ENCODE measurements at places on chromosomes 16 and 17. TPM values are rescaled to one million over a fixed set of nuclear protein-coding genes. Genes with fewer than 3 reads are reported as not detected.

DNA sequence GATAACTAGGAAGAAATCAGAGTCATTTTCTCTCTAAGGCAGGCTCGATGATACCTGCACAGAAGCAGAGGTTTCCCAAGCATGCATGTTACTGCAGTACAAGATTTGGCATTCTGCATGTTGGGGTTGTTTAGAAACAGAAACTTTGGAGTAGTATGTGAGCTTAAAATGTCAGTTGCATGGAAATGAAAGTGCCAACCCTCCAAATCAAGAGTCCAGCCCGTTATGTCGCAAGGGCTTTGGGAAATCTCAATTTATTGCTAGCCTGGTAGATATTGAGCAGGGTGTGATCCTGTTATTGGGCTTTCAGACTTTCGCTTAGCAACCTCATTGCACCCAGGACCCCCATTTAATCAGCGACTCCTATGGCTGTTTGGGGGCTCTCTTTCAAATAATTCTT is 490.8 kb downstream of the MAF start:
- H3K4me1 ChIP-seq: no peaks in the 10 kb centered on the region
- DNase-seq: no peak
- H3K36me3 ChIP-seq: no peaks in the 10 kb centered on the region

- peaks cover 4% of the 10 kb centered on the region for H3K27me3 ChIP-seq
- H3K36me3 ChIP-seq: no peaks in the 10 kb centered on the region
- no peak overlapping the region for H3K27ac ChIP-seq
- H3K4me1 ChIP-seq: no peaks in the 10 kb centered on the region
- no peak for DNase-seq
Measured at GRCh38 chr16:6032438-6032837, 934.8 kb upstream of the EEF2KMT start.

The DVL2 gene
- 77.9 TPM for total RNA-seq

- H3K4me3 ChIP-seq: no peak overlapping the region
- DNase-seq: no peak
- no peaks in the 10 kb centered on the region for H3K4me1 ChIP-seq
- H3K27me3 ChIP-seq: no peaks in the 10 kb centered on the region
Measured at GRCh38 chr17:82014432-82014831, 8.2 kb downstream of the CENPX start.

The PPL gene
- total RNA-seq: 184 TPM

DNA sequence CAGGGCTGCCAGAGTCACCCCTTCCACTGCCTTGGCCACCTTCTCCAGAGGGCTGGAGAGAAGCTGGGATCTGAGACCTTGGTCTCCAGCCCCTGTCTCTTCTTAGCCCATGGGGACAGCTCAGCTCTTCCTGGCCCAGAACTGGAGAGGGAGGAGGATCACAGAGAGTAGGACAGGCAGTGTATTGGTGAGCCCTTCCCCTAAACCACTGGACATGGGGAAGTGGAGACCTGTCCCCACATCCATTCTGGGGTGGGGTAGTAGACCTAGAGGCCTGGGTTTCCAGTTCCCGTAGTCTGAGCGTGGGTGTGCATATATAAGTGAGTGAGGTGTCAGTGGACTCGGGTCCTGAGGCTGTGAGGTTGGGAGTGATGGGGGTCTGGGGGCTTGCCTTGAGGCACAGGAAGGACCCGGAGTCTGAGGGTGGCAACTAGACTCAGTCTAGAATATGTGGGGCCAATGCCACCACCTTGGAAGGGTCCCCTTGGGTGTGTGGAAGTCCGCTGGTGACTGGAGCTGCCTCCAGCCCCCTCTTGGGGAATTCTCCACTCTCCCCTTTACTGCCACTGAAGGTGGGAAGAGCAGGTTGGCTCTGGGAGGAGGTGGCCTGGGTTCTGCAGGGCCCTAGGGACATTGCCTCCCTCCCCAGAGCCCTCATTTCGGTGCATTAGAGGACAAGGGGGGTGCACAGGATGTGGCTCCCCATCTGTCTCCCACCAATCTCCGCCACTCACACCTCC is 19.9 kb downstream of the GJD3 start:
- H3K4me1 ChIP-seq: peaks cover 12% of the 10 kb centered on the region
- DNase-seq: no peak
- no peaks in the 10 kb centered on the region for H3K27me3 ChIP-seq
- H3K36me3 ChIP-seq: no peaks in the 10 kb centered on the region
- H3K4me3 ChIP-seq: no peak overlapping the region
- H3K27ac ChIP-seq: no peak overlapping the region

- H3K27ac ChIP-seq: no peak overlapping the region
- no peak for DNase-seq
- H3K4me3 ChIP-seq: no peak overlapping the region
- no peaks in the 10 kb centered on the region for H3K4me1 ChIP-seq
Measured at GRCh38 chr16:79909571-79909970, 309.0 kb upstream of the MAF start.

- H3K36me3 ChIP-seq: 0 out of 2 replicates have a peak, but pooled peaks cover 6% of the 10 kb centered on the region
- DNase-seq: no peak
- peaks cover 18% of the 10 kb centered on the region for H3K4me1 ChIP-seq
- no peak overlapping the region for H3K4me3 ChIP-seq
- H3K27me3 ChIP-seq: no peaks in the 10 kb centered on the region
Measured at GRCh38 chr16:75458439-75458838, 6.0 kb downstream of the TMEM170A start.

DNA sequence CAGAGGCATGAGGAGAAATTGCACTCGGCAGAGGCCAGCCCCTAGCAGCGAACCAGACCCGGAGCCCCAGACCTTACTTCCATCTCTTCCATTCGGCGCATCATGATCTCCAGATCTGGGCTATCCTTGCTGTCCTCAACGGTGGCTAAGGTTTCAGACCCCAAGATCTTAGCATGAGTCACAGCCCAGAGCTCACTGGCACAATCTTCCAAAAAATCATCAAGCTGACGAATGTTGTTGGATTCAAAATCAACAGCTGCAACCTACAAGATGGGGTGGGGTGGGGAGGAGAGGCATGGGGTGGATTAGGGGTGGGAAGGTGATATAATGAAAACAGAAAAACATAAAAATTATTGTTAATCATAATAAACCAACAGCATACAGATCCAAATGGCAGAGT is 39.7 kb upstream of the PITPNM3 start:
- no peak for DNase-seq
- H3K4me1 ChIP-seq: no peaks in the 10 kb centered on the region
- no peak overlapping the region for H3K4me3 ChIP-seq
- H3K27ac ChIP-seq: no peak overlapping the region
- H3K36me3 ChIP-seq: peaks cover 60% of the 10 kb centered on the region

GRCh38 chr17:2634361-2634960 is 41.0 kb downstream of the PAFAH1B1 start:
- peaks cover 23% of the 10 kb centered on the region for H3K36me3 ChIP-seq
- no peaks in the 10 kb centered on the region for H3K27me3 ChIP-seq

- peak overlapping the region; percentile 98 for H3K27ac ChIP-seq
- H3K27me3 ChIP-seq: no peaks in the 10 kb centered on the region
- H3K4me1 ChIP-seq: peaks cover 51% of the 10 kb centered on the region
- H3K36me3 ChIP-seq: no peaks in the 10 kb centered on the region
- peak; percentile 35 for DNase-seq
- H3K4me3 ChIP-seq: no peak overlapping the region
Measured at GRCh38 chr17:29663155-29663554, 40.4 kb upstream of the CORO6 start.
